GM12878 (cell line): ENCODE measurements at places on chromosomes 5 and 9. TPM values are rescaled to one million over a fixed set of nuclear protein-coding genes. Genes with fewer than 3 reads are reported as not detected.

DROSHA gene
- 49.1 and 55.0 TPM in 2 replicates for total RNA-seq

ZDHHC11B gene
- total RNA-seq, result 0.13 TPM in 1 of 2 replicates, not detected in the other

FGF18 gene
- not detected in 2 replicates for total RNA-seq

FOXD4L6 gene
- not detected in 2 replicates for total RNA-seq

FCN2 gene
- not detected in 2 replicates for total RNA-seq

CDH9 gene
- not detected in 2 replicates for total RNA-seq
